ENCODE measurements at places on chromosomes 2 and 18.

GRCh38 chr2:66568650-66569300 is 133.8 kb downstream of the MEIS1 start:
- DNase-seq: no peak

GRCh38 chr2:71250935-71251334 is 24.0 kb upstream of the PAIP2B start:
- DNase-seq: no peak

DNA sequence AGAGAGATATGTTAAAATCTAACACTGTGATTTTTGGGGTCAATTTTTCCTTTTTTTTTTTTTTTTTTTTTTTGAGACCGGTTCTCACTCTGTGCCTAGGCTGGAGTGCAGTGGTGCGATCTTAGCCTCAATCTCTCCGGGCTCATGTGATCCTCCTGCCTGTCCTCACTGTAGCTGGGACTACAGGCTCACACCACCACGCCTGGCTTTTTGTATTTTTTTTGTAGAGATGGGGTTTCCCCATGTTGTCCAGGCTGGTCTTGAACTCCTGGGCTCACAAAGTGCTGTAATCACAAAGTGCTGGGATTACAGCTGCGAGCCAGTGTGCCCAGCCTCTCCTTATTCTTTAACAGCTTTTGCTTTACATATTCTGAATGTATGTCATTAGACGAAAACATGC is 2.9 kb upstream of the HAAO start:
- no peak for DNase-seq

- no peak for DNase-seq
These were observed 112.5 kb upstream of the GPC1 start for GRCh38 chr2:240322991-240323390.

GRCh38 chr2:152743002-152743401 is 24.6 kb downstream of the ARL6IP6 start:
- DNase-seq: no peak

- no peak for DNase-seq
These were observed 8.4 kb downstream of the ST8SIA5 start for GRCh38 chr18:46748466-46748865.

GRCh38 chr2:156864325-156864724 is 393.2 kb upstream of the GALNT5 start:
- no peak for DNase-seq

DNA sequence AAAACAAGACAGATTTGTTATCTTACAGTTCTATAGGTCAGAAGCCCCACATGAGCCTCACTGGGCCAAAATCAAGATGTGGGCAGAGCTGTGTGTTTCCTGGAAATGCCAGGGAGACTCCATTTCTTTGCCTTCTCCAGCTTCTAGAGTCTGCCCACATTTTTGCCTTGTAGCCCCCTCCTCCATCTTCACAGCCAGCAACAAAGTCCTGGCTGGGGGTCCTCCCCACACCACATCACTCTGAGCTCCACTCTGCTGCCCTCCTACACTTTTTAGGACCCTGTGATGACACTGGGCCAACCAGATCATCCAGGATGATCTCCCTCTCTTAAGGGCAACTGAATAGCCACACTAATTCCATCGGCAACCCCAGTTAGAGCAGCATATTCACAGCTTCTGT is 34.3 kb downstream of the ASB1 start:
- DNase-seq: no peak

- no peak for DNase-seq
These were observed 52.1 kb upstream of the ANKRD62 start for GRCh38 chr18:12041561-12041960.

- no peak for DNase-seq
These were observed 104.4 kb upstream of the SMAD2 start for GRCh38 chr18:48034651-48035555.

DNA sequence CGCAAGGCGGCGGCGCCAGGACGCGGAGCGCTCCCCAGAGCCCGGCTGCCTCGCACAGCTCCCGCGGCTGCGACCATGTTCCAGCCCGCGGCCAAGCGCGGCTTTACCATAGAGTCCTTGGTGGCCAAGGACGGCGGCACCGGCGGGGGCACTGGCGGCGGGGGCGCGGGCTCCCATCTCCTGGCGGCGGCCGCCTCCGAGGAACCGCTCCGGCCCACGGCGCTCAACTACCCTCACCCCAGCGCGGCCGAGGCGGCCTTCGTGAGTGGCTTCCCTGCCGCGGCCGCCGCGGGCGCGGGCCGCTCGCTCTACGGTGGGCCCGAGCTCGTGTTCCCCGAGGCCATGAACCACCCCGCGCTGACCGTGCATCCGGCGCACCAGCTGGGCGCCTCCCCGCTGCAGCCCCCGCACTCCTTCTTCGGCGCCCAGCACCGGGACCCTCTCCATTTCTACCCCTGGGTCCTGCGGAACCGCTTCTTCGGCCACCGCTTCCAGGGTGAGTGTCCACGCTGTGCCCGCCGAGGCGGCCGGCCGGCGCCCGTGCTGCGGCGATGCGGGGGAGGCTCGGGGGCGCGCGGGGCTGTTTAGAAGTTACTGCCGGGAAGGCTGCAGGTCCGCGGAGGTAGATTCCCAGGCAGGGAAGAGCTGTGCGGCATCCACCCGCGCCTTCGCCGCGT is 696 bp downstream of the EMX1 start:
- DNase-seq: no peak

DNA sequence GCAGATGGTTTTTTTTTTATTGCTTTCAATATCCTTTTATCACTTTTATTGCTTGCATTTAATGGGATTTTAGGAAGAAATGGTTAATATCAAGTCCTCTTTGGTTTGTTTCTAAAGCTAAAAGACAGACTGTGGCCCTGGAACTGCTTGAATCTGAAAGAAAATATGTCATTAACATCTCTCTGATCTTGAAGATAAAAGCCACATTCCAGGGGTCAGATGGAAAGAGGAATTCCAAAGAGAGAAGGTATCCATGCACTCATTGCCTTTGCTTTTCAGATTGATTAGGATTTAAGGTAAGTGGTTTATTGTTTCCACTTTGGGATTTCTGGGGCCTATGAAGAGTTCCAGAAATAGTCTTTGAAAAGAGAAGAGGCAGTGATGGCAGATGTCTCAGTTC is 54.1 kb downstream of the ARHGEF33 start:
- no peak for DNase-seq

DNA sequence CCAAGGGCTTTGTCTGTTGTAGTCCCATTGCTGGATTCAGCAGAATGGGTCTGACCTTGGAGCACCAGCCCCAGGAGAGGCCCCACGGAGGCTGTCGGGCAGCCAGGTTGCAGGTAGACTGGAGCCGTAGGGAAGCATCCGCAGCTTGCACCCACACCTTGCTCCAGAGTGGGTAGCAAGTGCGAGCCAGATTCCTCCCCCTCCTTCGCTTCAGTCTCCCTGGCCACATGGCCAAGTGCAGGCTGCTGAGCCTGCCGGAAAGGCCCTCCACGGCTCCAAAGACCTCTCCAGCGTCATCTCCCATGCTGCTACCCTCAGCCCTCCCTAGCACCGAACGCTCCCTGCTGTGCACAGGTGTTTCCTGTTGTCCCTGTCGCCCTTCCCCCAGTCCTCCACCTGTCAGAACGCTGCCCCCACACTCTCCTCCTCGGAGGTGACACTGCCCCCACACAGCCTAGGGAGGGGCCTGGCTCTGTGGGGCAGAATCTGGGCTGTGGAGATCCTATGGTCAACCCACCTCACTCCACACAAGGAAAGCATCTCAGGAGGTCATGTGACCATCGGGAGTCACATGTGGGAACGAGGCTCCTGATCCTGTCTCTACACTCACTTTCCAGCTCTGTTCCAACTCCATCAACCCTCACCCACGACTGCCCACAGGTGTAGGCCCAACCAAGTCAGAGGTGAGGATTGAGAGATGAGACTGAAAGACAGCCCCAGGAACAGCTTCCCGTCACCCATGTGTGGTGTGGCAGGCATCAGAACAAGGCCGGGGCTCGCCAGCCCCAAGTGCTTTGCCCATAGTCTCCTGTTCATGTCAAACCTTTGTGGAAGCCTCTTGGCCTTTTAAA is 8.3 kb downstream of the KCNF1 start:
- DNase-seq: no peak

GRCh38 chr2:19346983-19347618 is 11.3 kb downstream of the OSR1 start:
- DNase-seq: no peak

DNA sequence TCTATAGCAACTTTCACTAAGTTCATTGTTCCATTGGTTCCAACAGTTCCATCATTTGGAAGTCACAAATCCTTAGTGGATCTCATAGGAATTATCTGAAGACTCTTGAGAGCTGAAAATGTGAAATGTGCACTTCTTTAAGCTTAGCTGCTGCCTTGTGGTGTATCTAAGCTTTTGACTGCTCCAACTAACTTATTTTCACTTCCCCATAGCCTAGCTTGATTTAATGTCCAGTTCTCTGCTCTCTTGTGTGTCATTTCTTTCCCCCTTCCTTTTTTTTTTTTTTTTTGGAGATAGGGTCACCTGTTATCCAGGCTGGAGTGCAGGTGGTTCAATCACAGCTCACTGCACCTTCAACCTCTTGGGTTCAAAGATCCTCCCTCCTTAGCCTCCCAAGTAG is 34.9 kb upstream of the CD302 start:
- DNase-seq: no peak

GRCh38 chr2:69308338-69308737 is 78.7 kb downstream of the GFPT1 start:
- no peak for DNase-seq

GRCh38 chr18:12946549-12947284 is 1.1 kb upstream of the SEH1L start:
- no peak for DNase-seq

DNA sequence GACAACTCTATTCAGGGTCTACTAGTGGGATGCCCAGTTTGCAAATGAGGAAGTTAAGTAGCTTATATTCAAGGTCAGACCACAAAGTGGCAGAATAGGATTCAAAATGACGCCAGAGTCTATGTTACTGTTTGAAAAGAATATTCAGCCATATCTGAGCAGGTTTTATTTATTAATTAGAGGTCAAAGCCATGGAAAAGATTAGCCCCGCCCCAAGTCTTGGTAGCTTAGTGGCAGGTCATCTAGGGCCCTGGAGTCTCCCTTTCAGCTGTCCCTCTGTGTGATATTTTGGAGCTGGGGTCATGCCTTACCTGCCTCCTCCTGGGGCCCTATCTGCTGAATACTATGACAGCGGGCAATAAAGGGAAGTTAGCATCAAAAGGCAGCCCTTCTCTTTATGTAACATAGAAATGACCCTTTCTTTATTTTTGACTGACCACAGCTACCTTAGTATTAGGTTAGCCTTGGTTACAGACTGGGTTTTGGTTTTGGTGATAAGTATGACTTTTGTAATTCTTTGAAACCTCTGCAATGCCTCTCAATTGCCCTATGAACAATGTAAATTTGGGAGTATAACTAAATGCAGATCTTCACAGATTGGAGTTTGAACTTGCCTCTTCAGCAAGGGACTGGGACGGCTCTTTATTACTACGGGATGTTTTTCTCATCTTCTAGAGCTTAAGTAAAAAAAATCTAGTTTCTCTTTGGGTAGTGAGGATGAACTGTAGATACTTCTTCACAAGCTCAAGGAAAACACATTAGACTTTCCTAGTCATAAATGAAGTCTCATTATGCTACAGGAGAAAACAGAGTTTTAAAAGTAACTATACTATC is 153.0 kb upstream of the ITGA4 start:
- DNase-seq: no peak

- DNase-seq: no peak
These were observed 184.8 kb downstream of the SEPTIN10 start for GRCh38 chr2:109428841-109429566.

DNA sequence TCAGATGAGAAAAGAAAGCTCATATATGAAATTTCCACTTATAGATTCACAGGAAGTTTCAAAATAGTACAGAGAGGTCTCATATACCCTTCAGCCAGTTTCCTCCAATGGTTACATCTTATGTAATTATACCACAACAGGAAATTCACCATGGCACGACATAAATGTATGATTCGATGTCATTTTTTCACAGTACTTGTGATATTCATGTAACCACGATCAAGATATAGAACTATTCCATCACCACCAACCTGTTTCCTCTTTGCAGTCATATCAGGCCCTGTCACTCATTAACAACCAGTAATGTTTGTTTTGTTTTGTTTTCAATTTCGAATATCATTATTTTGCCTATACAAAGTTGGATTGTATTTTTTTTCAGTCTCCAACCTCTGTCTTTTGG is 314.3 kb upstream of the POU3F3 start:
- DNase-seq: no peak

DNA sequence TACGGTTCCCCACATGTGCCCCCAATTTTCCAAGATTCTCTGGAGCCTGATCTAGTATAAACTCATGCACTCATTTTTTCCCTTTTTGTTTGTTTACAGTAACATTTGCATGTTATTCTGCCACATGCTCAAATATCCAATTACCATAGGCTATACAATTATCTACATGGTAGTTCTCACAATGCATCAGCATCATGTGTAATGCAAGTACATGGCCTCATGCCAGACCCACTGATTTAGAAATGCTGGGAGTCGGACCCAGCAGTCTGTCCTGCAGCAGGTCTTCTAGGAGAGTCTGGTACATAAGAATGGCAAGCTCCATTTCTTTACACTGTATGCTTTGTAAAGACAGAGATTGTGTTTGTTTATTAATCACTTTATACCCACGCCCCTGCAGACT is 107.7 kb downstream of the CBLN2 start:
- no peak for DNase-seq

All from stimulated activated CD4-positive, alpha-beta T cell treated with anti-CD3 and anti-CD28 coated beads, Interleukin-12 subunit alpha, Interleukin-12 subunit beta, amount 100 ng/mL, for 4 hours (primary cell).